ENCODE measurements at places on chromosomes 1 and 21. TPM values are rescaled to one million over a fixed set of nuclear protein-coding genes. Genes with fewer than 3 reads are reported as not detected.

GRCh38 chr1:1020415-1021009, 592 bp downstream of the AGRN start:
- H3K27me3 ChIP-seq = peaks cover 13% of the 10 kb centered on the region
- DNase-seq = no peak
- H3K4me1 ChIP-seq = peaks cover 12% of the 10 kb centered on the region
- peak overlapping the region; percentile 96 for H3K27ac ChIP-seq

LCE3E gene
- total RNA-seq = not detected

- H3K4me3 ChIP-seq = no peak overlapping the region
- H3K27me3 ChIP-seq = no peaks in the 10 kb centered on the region
- DNase-seq = no peak
- no peak overlapping the region for H3K27ac ChIP-seq
- no peaks in the 10 kb centered on the region for H3K36me3 ChIP-seq
Measured at GRCh38 chr1:109161858-109162606, 48.1 kb downstream of the ELAPOR1 start.

- DNase-seq = peak; percentile 81
- no peak overlapping the region for H3K4me3 ChIP-seq
- H3K27me3 ChIP-seq = no peaks in the 10 kb centered on the region
- H3K27ac ChIP-seq = peak overlapping the region; percentile 80
Measured at GRCh38 chr1:220300442-220301121, 28.3 kb upstream of the RAB3GAP2 start.

DNA sequence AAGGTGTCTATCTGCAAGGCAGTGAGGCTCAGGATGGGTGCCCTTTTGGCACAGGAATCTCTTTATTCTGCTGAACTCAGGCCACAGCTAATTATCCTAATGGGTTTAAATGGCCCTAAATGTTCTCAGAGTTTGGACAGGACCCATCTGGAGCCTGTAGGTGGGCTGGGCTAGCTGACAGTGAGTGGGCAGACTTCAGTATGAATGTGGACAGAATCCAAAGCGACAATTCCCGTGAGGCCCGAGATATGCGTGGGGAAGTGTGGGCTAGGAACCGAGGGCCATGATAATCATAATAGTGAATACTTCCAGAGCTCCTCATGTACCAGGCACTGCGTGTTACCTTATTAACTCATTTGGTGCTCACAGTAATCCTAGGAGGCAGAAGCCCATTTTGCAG, 165.3 kb downstream of the GRIK3 start:
- H3K4me3 ChIP-seq = no peak overlapping the region
- no peak overlapping the region for H3K27ac ChIP-seq
- no peaks in the 10 kb centered on the region for H3K36me3 ChIP-seq
- no peak for DNase-seq
- no peaks in the 10 kb centered on the region for H3K27me3 ChIP-seq
- no peaks in the 10 kb centered on the region for H3K4me1 ChIP-seq

CFAP107 gene
- total RNA-seq = not detected

CLSTN1 gene
- total RNA-seq = 83.0 TPM

GRCh38 chr1:155078469-155079209, at the start of gene EFNA3:
TSS of gene EFNA3 (plus strand) at chr1:155078837. CDS start at chr1:155078942, 105 bp downstream.
- H3K4me3 ChIP-seq = no peak within 1 kb of the TSS
- no peaks in the 10 kb centered on the region for H3K36me3 ChIP-seq
- peak; percentile 52 for DNase-seq
- peaks cover 46% of the 10 kb centered on the region for H3K4me1 ChIP-seq
- H3K27ac ChIP-seq = no peak within 1 kb of the TSS
- H3K27me3 ChIP-seq = peaks cover 39% of the 10 kb centered on the region

CHI3L2 gene
- total RNA-seq = 0.33 TPM

- H3K4me1 ChIP-seq = no peaks in the 10 kb centered on the region
- H3K27me3 ChIP-seq = no peaks in the 10 kb centered on the region
- no peak overlapping the region for H3K4me3 ChIP-seq
- DNase-seq = no peak
- no peaks in the 10 kb centered on the region for H3K36me3 ChIP-seq
Measured at GRCh38 chr1:172069534-172069933, 228.2 kb downstream of the DNM3 start.

GRCh38 chr1:9821710-9822109, 2.1 kb downstream of the CLSTN1 start:
- H3K4me1 ChIP-seq = peaks cover 25% of the 10 kb centered on the region
- no peaks in the 10 kb centered on the region for H3K27me3 ChIP-seq
- no peak overlapping the region for H3K27ac ChIP-seq
- no peak for DNase-seq
- no peak overlapping the region for H3K4me3 ChIP-seq
- H3K36me3 ChIP-seq = no peaks in the 10 kb centered on the region

DNA sequence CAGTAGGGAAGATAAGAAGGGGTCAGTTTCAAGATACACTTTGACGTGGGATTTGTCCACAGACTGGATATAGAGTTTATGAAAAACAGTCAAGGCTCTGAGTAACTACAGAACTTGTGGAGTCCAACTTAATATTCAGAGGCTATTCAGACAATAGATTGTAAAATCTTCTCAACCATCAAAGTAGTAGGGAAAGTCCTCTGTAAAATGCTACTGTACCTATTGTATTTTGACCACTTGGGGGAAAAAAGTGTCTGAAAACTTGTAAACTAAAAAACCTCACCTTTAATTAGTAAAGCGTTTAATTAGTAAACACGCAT, 10.5 kb downstream of the PTP4A2 start:
- DNase-seq = no peak
- H3K4me1 ChIP-seq = peaks cover 95% of the 10 kb centered on the region
- no peaks in the 10 kb centered on the region for H3K36me3 ChIP-seq
- H3K27me3 ChIP-seq = no peaks in the 10 kb centered on the region
- no peak overlapping the region for H3K27ac ChIP-seq

Measured in adrenal gland (tissue), 19 donors.